ENCODE measurements at places on chromosomes 11 and 22. TPM values are rescaled to one million over a fixed set of nuclear protein-coding genes. Genes with fewer than 3 reads are reported as not detected.

Gene APOA5
- not detected for total RNA-seq

Gene VWCE
- total RNA-seq: 1.7 TPM

Gene MUC15
- not detected for total RNA-seq

Gene MS4A12
- total RNA-seq: not detected

Gene OSM
- total RNA-seq: not detected

Gene SHANK2
- total RNA-seq: 3.6 TPM

Gene RIN1
- total RNA-seq: 16.2 TPM

Gene TTLL8
- not detected for total RNA-seq

Gene LYVE1
- under 0.01 TPM for total RNA-seq

Gene GGT1
- 4.3 TPM for total RNA-seq

Gene CRYAB
- 12.7 TPM for total RNA-seq

Gene CHADL
- 1.8 TPM for total RNA-seq
